Epithelial cell of proximal tubule (primary cell): ENCODE measurements at places on chromosomes 11 and 22.

- DNase-seq = no peak
Observed at GRCh38 chr11:29321293-29322132, 695.3 kb downstream of the KCNA4 start.

GRCh38 chr11:89489930-89490329, 1.2 kb downstream of the NOX4 start:
- no peak for DNase-seq

DNA sequence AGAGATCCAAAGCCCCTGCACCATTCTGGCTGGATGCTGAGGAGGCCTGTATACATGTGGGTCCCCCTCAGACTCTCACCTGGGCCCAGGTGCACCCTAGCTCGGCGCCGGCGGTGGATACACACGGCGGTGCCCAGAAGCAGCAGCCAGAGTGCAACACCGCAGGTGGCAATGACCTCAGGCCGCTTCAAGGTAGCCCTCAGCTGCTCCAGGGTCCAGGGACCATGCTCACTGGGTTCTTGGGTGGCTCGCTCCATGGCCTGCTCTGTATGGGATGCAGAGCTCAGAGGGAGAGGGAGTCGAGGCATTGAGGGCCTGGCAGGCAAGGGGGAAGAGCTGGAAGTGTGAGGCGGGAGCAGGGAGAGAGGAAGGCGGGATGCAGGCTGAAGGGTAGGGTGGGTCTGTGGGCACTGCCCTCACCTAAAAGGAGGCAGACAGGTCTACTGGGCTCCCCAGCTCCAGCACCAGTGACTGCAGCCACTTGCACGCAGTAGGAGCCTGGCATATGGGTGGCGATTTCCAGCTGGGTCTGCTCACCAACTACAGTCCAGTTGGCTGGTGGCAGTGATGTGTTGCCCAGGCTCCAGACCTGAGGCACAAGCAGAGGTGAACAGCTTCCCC, 3.8 kb downstream of the ROBO4 start:
- DNase-seq = no peak

GRCh38 chr11:120594746-120595145, 83.2 kb downstream of the GRIK4 start:
- DNase-seq = no peak

- no peak for DNase-seq
Observed at GRCh38 chr22:19869497-19870152, 15.0 kb upstream of the GNB1L start.

- no peak for DNase-seq
Observed at GRCh38 chr11:127464325-127464724, 463.8 kb upstream of the KIRREL3 start.

GRCh38 chr11:5550440-5551095, 2.2 kb upstream of the OR52H1 start:
- DNase-seq = peak; percentile 41

- DNase-seq = no peak
Observed at GRCh38 chr11:2587132-2587930, 112.5 kb downstream of the KCNQ1OT1 start.

GRCh38 chr11:21289686-21290085, 620.3 kb downstream of the NELL1 start:
- no peak for DNase-seq

DNA sequence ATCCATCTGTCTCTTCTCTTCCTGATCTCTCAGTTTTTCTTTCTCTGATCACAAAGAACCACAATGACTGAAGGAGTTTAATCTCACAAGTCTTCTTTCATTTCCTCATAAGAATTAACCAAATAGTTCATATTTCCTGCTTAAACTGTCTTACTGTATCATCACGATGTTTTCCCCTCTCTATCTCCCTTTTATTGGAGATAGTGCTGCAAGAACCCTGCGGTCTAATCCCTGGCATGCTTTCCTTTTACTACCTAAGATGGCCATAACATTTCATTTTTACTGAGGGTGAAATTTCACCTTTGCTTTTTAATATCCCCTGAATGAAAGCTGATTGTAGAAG, 28.9 kb downstream of the CARD18 start:
- DNase-seq = no peak

DNA sequence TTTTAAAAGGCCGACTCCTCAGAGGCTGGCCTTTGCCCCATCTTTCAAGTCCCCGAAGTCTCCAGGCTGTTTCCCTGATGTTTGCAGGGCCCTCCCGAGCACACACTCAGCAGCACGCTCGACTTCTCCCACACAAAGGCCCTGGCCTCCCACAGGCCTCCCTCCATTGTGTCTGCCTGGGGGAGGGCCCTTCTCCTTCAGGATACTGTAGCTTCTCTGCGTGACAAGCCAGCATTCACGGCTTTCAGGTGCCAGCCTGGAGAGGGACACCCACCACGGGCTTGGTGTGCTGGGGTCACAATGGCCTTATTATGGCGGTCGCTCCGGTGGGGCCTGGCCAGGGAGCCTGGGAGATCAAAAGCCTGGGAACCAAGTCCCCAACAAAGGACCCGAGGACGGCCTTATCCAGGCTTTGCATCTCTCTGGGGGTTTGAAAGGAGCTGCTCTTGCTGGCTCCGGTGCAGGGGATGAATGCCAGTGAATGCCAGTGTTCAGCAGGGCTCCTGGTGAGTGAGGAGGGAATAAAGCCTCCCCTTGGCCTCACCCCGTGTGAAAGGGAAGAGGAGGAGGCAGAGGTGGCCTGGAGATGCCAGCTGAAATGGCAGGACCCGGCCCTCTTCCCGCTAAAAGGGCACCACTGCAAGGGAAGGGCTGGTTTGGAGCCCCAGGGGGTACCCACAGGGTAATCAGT, 55.0 kb downstream of the TRAF6 start:
- no peak for DNase-seq

DNA sequence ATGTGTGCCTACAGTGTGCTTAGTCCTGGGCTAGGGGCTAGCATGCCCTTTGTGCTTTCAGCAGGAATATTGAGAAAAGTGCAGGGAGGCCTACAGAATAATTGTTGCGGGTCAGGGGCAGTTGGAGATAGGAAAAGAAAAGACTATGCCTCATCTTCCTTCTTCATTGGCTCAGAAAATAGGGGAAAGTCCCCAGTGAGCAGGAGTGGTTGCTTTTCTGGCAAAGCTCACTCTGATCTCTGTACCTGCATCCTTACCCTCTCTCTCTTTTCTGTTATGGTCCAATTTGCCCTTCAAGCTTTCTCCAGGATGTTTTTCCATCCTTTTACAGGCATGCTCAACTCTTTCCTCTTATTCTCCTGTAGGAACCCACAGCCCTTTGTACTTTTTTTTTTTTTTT, 29.5 kb upstream of the RRM1 start:
- no peak for DNase-seq

GRCh38 chr11:10263929-10264328, 30.1 kb downstream of the SBF2 start:
- DNase-seq = no peak

GRCh38 chr11:120183701-120184141, 27.1 kb upstream of the OAF start:
- DNase-seq = no peak

GRCh38 chr11:129828301-129828836, 12.7 kb downstream of the TMEM45B start:
- DNase-seq = no peak

DNA sequence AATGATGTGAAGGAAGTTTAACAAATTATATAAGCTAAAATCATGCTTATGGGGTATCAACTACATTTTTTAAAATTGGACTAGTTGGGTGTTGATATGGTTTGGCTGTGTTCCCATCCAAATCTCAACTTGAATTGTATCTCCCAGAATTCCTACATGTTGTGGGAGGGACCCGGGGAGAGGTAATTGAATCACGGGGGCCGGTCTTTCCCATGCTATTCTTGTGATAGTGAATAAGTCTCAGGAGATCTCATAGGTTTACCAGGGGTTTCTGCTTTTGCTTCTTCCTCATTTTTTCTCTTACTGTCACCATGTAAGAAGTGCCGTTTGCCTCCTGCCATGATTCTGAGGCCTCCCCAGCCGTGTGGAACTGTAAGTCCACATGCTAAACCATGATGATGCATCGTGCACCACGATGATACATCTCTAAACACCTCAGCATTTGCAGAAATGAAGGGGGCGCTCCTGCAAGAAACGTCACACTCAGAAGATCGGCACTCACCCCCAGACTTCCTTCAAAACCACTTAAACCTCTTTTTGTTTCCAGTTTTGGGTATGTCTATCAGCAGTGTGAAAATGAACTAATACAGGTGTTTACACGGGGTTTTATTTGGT, 340.0 kb downstream of the SHANK2 start:
- DNase-seq = no peak

- no peak for DNase-seq
Observed at GRCh38 chr11:26587073-26587472, 15.0 kb upstream of the MUC15 start.

- no peak for DNase-seq
Observed at GRCh38 chr22:23256986-23257888, 76.9 kb downstream of the BCR start.
